ENCODE measurements at places on chromosomes 2 and 18. TPM values are rescaled to one million over a fixed set of nuclear protein-coding genes. Genes with fewer than 3 reads are reported as not detected.

The UGT1A3 gene
- not detected for total RNA-seq

The SCN3A gene
- total RNA-seq, result 1.3 TPM

The STON1 gene
- 14.4 TPM for total RNA-seq

The GREB1L gene
- total RNA-seq, result not detected

The CCL20 gene
- total RNA-seq, result not detected

The MGAT4A gene
- 0.83 TPM for total RNA-seq

The AQP12B gene
- not detected for total RNA-seq

The RAX gene
- total RNA-seq, result not detected

The IL1A gene
- total RNA-seq, result 0.33 TPM

The UGT1A4 gene
- total RNA-seq, result not detected

The PDE1A gene
- total RNA-seq, result 26.5 TPM

The RAD51AP2 gene
- not detected for total RNA-seq

The HNRNPLL gene
- total RNA-seq, result 49.8 TPM

The EFR3B gene
- 0.83 TPM for total RNA-seq

The ASB18 gene
- not detected for total RNA-seq

The DAPL1 gene
- total RNA-seq, result not detected

The DLX2 gene
- 0.17 TPM for total RNA-seq

The SP110 gene
- 9.8 TPM for total RNA-seq

The FAHD2B gene
- total RNA-seq, result 8.3 TPM

The CPLX4 gene
- total RNA-seq, result not detected

The ASXL3 gene
- 0.66 TPM for total RNA-seq

The ACOXL gene
- total RNA-seq, result not detected

The NT5DC4 gene
- total RNA-seq, result not detected

The ICOS gene
- not detected for total RNA-seq
